T-helper 1 cell (primary cell): ENCODE measurements at places on chromosomes 1 and 21.

GRCh38 chr1:78277253-78277652 is 213.5 kb upstream of the PTGFR start:
- DNase-seq: no peak

DNA sequence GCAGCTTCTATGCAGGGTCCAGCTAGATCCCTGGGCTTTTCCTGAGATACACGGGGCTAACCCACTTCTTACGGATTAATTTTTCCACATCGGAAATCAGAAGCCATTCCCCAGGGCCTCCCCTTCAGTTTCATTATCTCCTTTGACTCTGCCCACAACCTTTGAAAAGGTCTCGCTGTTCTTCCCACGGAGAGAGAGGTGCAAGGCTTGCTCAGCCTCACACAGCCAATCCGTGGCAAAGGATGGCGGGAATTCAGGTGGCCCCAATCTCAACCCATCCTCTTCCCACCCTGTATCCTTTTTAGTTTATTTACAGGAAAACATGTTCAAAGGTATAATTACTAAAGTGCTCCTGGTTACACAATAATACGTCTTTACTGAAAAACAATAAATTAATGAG is 702 bp upstream of the MAPKAPK2 start:
- DNase-seq: no peak

- peak; percentile 55 for DNase-seq
Observed at GRCh38 chr1:41811051-41811795, 107.5 kb downstream of the HIVEP3 start.

DNA sequence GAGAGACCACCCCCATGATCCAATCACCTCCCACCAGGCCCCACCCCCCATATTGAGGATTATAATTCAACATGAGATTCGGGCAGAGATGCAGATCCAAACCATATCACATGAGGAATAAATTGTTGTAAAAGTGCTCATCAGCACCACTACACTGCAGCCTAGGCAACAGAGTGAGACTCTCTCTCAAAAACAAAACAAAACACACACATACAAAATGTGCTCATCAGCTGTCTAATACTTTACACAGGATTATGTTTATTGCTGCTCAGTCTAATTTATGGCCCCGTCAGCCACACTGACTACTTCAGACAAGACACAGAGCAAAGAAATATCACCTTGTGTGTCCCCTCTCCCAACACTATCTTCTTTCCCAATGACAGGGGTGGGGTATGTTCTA is 72.9 kb upstream of the PPM1J start:
- DNase-seq: no peak

DNA sequence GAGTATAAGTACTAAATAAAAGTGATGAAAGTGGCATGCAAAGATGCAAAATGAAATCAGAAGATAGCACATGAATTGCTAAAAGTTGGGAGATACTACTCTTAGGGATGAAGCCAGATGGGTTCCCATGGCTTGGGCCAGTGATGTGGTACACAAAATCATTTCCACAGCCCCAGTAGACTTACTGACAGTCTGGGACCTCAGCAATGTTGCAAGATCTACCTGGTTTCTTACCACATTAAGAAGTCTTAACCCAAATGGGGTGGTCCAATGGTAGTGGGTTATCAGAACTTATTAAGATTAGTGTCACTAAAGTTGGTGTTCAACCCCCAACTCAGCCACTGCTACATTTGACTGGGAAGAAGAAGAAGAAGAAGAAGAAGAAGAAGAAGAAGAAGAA is 227.7 kb upstream of the IRF2BP2 start:
- DNase-seq: no peak

- DNase-seq: no peak
Observed at GRCh38 chr1:192561301-192561700, 14.3 kb upstream of the RGS1 start.

DNA sequence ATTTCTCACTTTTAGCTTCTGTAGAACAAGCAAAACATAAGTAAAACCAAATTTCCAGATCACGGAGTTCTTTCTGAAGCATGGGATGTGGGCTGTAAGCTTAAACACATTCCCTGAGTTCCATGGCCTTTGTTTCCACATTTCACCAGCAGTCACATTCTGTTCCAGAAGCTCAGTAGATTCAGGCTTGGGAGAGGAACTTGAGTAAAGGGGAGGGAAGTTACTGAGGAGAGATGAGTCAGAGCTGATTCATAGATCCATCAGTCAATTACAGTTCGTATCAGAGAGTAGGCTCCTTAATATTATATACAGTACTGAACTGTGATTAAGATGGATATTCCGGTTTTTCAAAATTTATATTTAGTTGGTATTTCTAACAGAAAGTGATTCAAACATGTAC is 614.3 kb downstream of the NCAM2 start:
- no peak for DNase-seq
